Suprapubic skin (tissue), 4 donors: ENCODE measurements at places on chromosomes 11 and 22.

DNA sequence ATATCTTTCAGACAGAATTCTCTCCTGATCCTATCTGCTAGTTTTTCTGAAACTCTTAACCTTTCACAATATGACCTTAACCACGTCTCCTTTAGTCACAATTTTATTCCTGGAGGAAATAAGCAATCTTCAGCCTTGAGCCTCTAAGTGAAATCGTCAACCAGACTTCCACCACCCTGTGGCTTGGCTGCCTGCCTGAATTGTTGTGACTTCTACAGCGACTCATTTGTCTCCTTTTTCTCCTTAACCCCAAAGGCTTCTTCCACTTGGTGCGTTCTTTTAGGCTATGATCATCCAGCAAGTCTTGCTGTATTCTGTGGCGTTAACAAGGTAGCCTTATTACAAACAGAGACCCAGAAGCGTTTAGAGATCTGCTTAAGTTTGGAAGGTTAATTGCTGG lies 535.1 kb upstream of the ARHGAP42 start:
- H3K4me1 ChIP-seq = no peaks in the 10 kb centered on the region
- no peak for DNase-seq
- no peak overlapping the region for H3K27ac ChIP-seq
- H3K36me3 ChIP-seq = no peaks in the 10 kb centered on the region
- H3K4me3 ChIP-seq = no peak overlapping the region

DNA sequence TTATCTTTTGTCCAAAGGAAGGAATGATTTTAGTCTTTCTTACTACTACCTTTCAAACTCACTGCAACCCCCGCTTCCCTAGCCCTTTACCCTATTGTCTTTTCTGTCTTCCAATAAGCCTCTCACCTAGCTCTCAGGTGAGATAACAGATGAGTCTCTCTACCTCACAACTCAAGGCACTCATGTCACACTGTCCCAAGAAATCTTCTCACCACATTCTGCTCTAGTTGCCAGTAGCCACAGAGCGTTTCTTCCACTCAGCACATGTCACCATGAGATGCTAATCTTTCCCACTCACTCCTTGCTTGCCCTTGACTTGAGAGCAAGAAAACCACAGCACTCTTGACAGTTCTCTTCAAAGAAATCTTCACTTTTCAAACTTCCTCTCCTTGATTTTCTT lies 32.7 kb upstream of the TMEM41B start:
- H3K27me3 ChIP-seq = no peaks in the 10 kb centered on the region
- H3K4me3 ChIP-seq = no peak overlapping the region
- no peaks in the 10 kb centered on the region for H3K36me3 ChIP-seq
- H3K27ac ChIP-seq = no peak overlapping the region

GRCh38 chr11:10930224-10930971 lies 72.5 kb upstream of the ZBED5 start:
- H3K27me3 ChIP-seq = no peaks in the 10 kb centered on the region
- DNase-seq = no peak
- peak overlapping the region; percentile 71 for H3K4me3 ChIP-seq
- H3K27ac ChIP-seq = peak overlapping the region; percentile 93
- peaks cover 34% of the 10 kb centered on the region for H3K4me1 ChIP-seq

- H3K4me3 ChIP-seq = peak overlapping the region; percentile 44
- H3K27ac ChIP-seq = peak overlapping the region; percentile 93
- H3K36me3 ChIP-seq = peaks cover 38% of the 10 kb centered on the region
- DNase-seq = no peak
Observed at GRCh38 chr22:19962909-19963806, 21.5 kb upstream of the TXNRD2 start.

DNA sequence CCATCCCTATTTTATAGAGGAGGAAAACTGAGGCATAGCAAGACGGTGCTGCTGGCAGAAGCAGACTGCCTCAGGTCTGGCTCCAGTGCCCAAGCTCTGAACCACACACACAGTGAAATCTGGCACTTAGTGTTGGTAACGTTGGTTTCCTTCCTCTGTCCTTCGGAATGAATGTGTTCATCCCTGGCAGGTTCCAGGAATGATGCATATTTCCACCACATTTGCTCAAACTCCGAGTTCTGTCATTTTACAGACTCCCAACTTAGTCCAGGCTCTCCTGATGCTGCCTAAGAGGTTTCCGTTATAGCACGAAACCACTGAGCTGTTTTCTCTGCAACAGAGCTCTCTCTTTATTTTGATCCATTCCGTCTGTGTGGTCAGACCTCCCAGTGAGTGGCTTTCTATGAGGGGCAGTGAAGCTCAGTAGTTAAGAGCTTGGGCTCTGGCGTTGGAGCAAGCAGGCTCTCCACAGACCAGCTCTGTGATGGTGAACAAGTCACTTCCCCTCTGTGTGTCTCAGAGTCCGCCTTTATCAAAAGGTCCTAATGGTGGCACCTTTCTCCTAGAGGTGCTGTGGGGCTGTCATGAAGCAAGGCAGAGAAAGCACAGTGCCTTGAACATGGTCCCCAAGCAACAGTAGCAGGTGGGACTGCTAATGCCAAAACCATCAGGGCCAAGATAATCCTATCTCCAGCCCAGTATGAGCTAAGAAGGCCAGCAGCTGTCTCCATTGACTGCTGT lies 200.3 kb downstream of the MYO18B start:
- no peak overlapping the region for H3K4me3 ChIP-seq
- H3K36me3 ChIP-seq = no peaks in the 10 kb centered on the region
- no peaks in the 10 kb centered on the region for H3K4me1 ChIP-seq
- no peak for DNase-seq
